ENCODE measurements at places on chromosomes 12 and 14. TPM values are rescaled to one million over a fixed set of nuclear protein-coding genes. Genes with fewer than 3 reads are reported as not detected.

PTGER2 gene
- not detected for total RNA-seq

COL2A1 gene
- total RNA-seq, result 1.9 TPM

KCNJ8 gene
- 0.23 TPM for total RNA-seq

PTPRB gene
- 162 TPM for total RNA-seq

PCED1B gene
- total RNA-seq, result 9.7 TPM

TIMM9 gene
- total RNA-seq, result 42.1 TPM

L3HYPDH gene
- 11.4 TPM for total RNA-seq

PLEKHG7 gene
- total RNA-seq, result not detected

TSPAN11 gene
- 3.6 TPM for total RNA-seq

ENO2 gene
- total RNA-seq, result 5.3 TPM

SRGAP1 gene
- total RNA-seq, result 49.3 TPM

MED6 gene
- total RNA-seq, result 48.4 TPM

PLCZ1 gene
- total RNA-seq, result not detected

FOXN3 gene
- 108 TPM for total RNA-seq

TAS2R31 gene
- total RNA-seq, result 3.1 TPM

EEF1AKMT3 gene
- total RNA-seq, result 8.6 TPM

SLC25A3 gene
- 718 TPM for total RNA-seq

GRCh38 chr14:42929806-42930480 is 1323.3 kb downstream of the LRFN5 start:
- peak; percentile 8 for DNase-seq

DNA sequence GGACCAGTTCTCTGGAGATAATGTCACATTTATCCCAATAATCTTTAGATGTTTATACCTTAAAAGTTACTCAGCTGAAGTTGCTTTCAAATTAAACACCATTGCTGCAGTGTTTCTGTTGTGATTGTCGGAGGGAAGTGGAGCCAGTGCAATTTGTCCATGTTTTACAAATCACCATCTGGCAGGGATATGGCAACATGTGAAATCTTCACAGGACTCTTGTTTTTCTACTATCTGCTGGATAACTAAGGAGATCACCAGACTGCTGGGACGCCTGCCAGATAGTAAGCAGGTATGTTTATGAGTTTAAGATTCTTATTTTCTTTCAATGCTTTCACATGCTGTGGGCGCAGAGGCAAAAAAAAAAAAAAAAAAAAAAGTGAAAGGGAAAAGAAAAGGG is 100.3 kb upstream of the SOX5 start:
- DNase-seq, result no peak

DNA sequence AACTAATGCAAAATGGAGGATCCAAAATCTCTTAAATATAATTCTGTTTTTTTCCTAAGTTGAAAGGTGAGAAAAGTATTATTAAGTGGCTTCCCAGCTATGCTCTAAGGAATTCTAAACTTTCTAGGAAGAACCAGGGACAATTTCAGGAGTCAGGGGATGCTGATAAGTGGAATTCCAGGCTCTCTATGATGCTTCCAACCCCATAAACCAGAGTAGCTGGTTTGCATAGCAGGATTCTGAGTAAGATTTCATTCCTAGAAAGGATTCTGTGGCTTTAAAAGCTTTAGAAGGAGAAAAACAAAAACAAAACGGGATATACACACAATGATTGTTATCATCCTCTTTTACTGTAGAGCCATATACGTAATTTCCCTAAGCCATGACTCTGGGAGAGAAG is 93.9 kb downstream of the SLC16A7 start:
- no peak for DNase-seq

- DNase-seq, result no peak
Observed at GRCh38 chr12:54602661-54603060, 14.2 kb upstream of the PPP1R1A start.

GRCh38 chr14:51901475-51902024 is 41.1 kb downstream of the GNG2 start:
- DNase-seq, result no peak

- no peak for DNase-seq
Observed at GRCh38 chr12:47818467-47819137, 1.1 kb downstream of the HDAC7 start.

DNA sequence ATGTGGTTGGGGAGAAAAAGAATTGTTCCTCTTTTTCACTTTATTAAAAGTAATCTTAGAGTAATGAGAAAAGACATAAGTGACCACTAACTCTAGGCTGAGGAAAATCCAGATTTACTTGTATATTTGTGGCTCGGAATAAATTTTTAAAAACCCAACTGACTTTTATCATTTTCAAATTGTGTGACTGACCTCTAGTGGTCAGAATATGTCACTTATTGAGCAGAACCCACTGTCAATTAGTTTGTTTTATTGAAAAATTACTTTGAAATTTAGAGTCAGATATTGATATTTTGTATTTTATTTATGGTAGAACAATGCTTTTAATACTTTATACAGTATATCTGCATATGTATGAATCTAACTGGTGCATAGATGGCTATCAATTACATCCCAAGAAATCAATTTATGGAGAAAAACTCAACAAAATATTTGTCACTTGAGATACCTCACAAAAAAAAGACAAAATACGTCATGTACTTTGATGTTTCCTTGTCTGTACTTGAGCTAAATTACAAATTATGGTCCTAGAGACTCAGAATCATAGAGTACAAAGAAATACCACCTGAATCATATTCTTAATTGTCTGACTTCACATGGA is 229.4 kb downstream of the CNTN1 start:
- DNase-seq, result no peak

GRCh38 chr12:18352312-18352711 is 91.0 kb downstream of the PIK3C2G start:
- DNase-seq, result no peak

DNA sequence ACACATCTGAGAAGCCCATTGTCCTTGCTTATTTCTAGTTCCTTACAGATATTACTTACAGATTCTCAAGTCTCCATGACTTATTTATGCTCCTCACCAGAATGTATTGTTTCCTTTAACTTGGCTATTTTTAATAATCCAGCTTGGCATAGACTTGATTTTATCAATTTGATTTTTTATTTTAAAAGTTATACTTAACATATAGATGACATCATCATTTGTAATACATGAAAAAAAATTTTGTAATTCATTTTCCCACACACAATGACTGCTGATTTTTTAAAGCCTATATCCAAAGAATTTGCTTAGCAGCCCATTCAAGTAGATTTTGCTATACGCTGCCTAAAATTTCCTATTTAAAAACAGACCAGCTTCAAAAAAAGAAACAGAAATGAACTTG is 39.8 kb downstream of the PTPRR start:
- DNase-seq, result no peak

- no peak for DNase-seq
Observed at GRCh38 chr14:33668066-33668465, 282.8 kb downstream of the EGLN3 start.

DNA sequence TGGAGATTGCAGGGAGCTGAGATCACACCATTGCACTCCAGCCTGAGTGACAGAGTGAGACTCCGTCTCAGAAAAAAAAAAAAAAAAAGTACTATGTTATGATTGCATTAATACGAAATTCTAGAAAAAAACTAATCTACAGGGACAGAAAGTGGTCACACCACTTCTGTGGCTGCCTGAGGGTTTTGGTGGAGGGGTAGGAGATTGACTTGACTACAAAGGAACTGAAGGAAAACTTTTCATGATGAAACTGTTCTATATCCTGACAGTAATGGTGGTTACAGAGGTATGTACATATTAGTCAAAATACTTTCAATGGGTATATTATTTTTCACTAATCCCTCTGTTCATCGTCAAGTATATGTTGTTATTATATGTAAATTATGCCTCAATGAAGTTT is 42.1 kb downstream of the FOXN3 start:
- DNase-seq, result no peak

- no peak for DNase-seq
Observed at GRCh38 chr14:85482552-85482951, 47.4 kb upstream of the FLRT2 start.

DNA sequence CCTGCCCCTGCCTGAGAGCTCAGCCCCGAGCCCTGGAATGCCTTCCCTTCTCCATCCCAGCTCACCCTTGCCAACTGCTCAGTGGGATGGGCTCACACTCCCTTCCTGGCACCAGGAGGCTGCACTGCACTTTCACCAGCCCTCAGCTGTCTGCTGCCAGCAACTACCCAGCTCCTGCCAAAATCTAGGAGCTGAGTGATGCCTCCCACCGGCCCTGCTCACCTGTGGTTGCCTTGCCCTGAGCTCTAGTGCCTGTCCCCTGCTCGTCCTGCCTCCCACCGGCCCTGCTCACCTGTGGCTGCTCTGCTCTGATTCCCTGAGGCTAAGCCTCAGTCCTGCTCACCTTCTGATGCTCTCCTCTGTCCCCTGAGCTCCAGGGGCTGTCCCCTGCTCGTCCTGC is 119.8 kb downstream of the TMEM121 start:
- DNase-seq, result no peak

GRCh38 chr14:54259821-54260220 is 137.0 kb upstream of the CDKN3 start:
- DNase-seq, result no peak

DNA sequence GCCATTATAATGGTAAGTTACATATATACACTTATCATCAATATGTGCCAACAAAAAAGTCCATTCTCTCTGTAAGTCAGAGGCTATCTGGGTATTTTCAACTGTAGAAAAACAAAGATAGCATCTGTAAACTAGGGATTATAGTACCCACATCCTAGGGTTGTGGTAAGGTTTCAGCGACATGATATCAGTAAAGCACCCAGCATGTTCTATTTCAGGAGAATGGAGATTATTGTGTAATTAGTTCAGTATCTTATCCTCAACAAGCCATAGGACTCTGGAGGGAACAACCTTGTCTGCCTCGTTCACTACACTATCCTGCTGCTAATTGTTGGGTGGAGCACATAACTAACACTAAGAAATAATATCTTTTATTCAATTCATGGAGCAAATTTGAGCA is 19.7 kb upstream of the CKAP4 start:
- no peak for DNase-seq

- DNase-seq, result no peak
Observed at GRCh38 chr12:53365245-53365904, 14.6 kb upstream of the SP1 start.

- DNase-seq, result no peak
Observed at GRCh38 chr12:56626701-56627100, 3.4 kb downstream of the BAZ2A start.

DNA sequence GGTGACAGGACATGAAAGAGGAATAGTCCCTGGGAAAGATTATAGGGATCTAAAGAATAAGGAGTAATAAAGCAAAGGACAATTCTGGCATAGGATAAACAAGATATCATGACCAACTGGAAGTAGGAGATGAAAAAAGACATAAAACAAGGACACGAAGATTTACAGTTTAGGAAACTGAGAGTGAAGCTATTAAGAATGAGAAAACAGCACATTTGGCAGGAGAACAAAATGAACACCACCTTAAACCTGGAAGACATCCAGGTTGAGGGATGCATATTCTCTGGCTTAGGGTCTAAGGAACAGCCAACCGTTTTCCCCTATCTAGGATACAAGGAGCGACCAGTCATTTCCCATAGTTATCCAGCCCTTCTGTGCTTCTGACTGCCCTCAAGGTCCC is 1.9 kb downstream of the TRIP11 start:
- no peak for DNase-seq

- DNase-seq, result no peak
Observed at GRCh38 chr14:74472601-74473000, 20.5 kb downstream of the NPC2 start.

- DNase-seq, result no peak
Observed at GRCh38 chr14:75279153-75279762, 630 bp downstream of the FOS start.

DNA sequence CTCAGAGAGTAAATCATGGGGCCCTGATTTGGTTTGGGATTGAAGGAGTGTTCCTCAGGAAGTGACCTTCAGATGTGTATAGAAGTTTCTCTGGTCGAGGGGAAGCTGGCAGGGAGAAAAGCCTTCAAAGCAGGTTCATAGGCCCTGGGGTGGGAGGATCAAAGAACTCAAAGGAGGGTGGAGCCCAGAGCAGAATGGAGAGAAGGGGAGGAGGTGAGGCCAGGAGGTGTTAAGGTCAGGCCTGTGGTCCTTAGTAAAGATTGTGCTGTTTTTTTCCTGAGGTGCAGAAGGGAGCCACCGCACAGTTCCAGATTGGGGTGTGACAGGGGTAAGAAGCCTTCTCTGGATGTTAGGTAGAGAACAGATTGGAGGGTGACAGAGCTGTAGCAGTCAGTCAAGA is 9.7 kb upstream of the CFAP251 start:
- DNase-seq, result no peak

GRCh38 chr14:51157012-51157411 is 62.1 kb upstream of the TRIM9 start:
- DNase-seq, result no peak

- DNase-seq, result no peak
Observed at GRCh38 chr14:38512236-38512635, 256.3 kb upstream of the CLEC14A start.

- DNase-seq, result peak; percentile 86
Observed at GRCh38 chr12:100154474-100155247, 12.0 kb upstream of the BLTP3B start.

DNA sequence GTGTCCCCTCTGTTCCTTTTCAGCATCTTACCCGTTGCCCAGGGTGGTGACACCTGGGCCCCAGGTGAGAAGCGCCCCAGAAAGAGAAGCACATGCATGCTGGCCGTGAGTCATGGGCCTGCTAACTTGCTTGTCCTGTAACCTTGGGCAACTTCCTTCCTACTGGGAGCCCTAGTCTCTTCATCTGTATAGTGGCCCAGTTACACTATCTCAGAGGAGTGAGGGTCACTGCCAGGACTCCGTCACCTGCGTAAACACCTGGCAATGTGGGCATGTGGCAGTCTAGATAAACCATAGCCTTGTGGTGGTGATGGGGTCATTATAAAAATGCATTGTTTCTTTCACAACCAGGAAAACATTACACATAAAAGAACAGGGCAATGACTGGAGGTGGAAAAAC is 125.2 kb downstream of the SLC25A47 start:
- no peak for DNase-seq

DNA sequence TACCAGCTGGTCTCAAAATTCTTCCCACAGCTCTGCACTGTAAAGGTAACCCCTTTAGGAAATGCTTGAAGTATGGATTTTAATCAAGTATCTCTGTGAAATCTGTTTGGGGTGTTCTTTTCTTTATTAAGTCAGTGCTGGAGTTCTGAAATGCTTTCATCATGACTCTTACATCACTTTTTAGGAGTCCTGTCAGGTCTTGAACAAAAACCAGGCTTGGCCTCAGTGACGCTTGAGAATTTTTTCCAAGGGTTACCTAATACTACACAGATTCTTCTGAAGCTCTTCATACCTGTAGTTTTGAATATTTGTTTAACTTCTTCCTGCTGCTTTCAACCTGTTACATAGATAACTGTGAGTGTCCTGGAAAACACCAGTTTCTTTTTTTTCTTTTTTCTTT is 47.0 kb upstream of the KCNH3 start:
- DNase-seq, result no peak

DNA sequence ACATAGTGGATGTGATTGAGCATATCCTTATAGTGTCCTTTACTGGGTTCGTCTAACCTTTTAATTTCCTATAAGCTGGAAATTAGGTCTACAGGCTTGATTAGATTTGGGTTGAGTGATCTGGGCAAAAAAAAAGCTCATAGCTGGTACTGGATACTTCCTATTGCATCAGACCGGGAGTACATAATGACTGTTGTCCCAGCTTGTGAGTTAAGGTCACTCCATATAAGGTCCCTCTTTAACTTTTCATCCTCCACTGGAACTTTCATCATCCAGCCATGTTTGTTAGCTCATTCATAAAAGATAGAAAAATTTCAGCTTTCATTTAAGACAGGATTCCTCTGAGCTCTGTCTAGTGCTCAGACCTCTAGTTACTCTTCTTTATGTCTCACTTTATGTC is 80.8 kb downstream of the C14orf132 start:
- DNase-seq, result no peak

GRCh38 chr12:46919666-46920400 is 94.0 kb upstream of the SLC38A4 start:
- no peak for DNase-seq

GRCh38 chr12:55996715-55997534 is at the start of gene SUOX:
Gene SUOX, plus strand, starts transcription at chr12:55997276. Its CDS starts 4,946 bp downstream, at chr12:56002222.
- DNase-seq, result peak; percentile 90
